ENCODE measurements at places on chromosomes 13 and 19. TPM values are rescaled to one million over a fixed set of nuclear protein-coding genes. Genes with fewer than 3 reads are reported as not detected.

The IFNL1 gene
- not detected for total RNA-seq

The PTBP1 gene
- total RNA-seq = 138 TPM

The CNMD gene
- not detected for total RNA-seq

- no peak for DNase-seq
These were observed 20.1 kb downstream of the RASL11A start for GRCh38 chr13:27290715-27291114.

- no peak for DNase-seq
These were observed 84.4 kb downstream of the DNAJC15 start for GRCh38 chr13:43107780-43108179.

GRCh38 chr19:32532233-32532632 is 48.8 kb upstream of the PDCD5 start:
- DNase-seq = no peak

GRCh38 chr19:5578097-5578846 is 10.5 kb upstream of the TINCR start:
- no peak for DNase-seq

- no peak for DNase-seq
These were observed 9.9 kb downstream of the NDFIP2 start for GRCh38 chr13:79490824-79491223.

- DNase-seq = no peak
These were observed 27.1 kb downstream of the LNX2 start for GRCh38 chr13:27593267-27593666.

GRCh38 chr19:28880735-28881401 is 332.1 kb downstream of the UQCRFS1 start:
- no peak for DNase-seq

- DNase-seq = no peak
These were observed 49.9 kb upstream of the UBAC2 start for GRCh38 chr13:99150575-99151361.

DNA sequence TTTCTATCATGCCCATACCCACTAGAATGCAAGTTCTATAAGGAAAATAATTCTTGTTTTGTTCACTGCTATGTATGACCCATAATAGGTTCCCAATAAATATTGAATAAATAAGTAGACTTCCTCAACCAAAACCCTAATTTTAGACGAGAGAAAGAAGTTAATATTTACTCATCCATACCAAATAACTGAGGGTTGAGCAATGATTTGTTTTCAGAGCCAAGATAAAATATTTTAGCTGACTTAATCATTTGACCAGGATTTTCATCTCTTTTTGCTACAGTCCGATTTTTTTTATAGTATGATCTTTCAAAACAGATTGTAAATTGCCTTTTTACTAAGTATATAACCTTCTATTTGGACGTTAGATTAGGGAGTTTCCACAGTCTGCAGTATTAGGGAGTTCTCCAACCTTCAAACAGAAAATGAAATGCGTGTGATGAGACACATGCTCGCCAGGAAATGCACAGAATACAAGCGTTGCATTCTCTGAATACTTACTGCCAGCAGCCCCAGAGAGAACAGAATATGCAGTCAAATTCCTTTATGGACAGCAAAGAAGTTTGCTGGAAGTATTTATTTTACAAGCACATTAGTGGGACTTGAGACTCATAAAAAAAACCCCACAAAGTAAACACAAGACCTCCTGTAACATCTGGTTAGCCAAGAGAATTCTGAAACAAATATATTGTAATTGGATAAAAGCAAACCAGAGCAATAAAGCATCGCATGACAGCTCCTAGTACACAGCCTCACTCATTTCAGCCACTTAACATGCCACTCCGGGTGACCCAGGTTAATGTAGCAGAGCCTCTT is 230.0 kb downstream of the MYO16 start:
- peak; percentile 87 for DNase-seq

DNA sequence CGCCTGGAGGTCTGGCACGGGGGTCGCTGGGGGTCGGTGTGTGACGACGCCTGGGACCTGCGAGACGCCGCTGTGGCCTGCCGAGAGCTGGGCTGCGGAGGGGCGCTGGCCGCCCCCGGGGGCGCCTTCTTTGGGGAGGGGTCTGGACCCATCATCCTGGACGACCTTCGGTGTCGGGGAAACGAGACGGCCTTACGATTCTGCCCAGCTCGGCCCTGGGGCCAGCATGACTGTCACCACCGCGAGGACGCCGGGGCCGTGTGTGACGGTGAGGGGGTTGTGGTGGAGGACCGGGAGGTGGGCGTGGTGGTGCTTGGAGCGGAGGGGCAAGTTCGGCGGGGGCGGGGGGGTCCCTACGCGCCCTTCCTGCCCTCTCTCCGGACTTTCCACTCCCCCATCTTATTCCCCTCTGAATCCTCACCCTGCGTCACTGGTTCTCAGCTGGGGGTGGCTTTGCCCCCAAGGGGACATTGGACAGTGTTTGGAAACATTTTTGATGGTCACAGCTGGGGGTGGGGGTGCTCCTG is 5.5 kb downstream of the SSC5D start:
- no peak for DNase-seq

DNA sequence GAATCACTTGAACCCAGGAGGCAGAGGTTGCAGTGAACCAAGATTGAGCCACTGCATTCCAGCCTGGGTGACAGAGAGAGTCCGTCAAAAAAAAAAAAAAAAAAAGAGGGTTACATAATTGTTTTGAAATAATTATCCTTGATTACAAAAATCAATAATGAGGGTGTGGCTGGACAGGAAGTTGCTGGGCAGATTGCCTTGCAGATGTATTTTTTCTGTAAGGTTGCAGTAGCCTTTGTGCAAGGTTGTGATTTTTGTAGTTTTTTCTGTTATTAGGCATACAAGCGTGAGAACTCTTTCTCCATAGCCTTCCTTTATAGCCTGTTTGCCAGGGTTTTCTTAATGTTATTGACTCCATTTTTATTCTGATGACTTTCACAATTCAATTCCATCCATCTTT is 40.7 kb upstream of the SIN3B start:
- no peak for DNase-seq

DNA sequence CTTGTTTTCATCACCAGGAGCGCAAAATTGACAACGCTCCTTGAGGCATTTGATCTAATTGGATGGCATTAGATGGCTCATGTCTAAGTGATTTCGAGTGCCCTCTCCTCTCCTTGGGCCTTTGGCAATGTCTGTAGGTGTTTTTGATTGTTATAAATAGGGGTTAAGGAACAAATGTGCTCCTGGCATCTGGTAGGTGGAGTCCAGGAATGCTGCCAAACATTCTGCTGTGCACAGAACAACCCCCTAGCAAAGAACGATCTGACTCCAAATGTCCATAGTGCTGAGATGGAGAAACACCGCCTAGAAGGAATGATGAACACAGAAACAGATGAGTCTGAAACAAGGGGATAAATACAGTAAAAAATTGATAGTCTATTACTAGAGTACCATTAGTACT is 68.0 kb upstream of the C1QTNF9B start:
- DNase-seq = no peak

Measured in H4 (cell line).